ENCODE measurements at places on chromosomes 6 and 20.

DNA sequence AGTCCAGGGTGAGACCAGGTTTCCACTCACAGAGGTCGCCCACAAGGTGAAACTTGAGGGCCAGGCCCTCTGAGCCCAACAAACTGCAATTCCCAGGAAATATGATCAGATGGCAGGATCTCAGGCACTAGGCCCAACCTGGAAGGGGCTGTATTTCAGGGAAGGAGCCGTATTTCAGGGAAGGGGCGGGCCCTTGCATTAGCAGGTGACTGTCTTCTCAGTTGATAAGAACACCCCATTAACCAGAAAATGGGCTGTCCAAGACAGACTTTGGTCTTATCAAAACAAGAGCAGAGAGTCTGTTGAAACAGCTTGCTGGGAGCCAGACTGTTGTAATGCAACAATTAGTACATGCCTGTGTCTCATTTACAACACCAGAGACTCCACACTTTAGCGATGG is 10.9 kb upstream of the BNIP5 start:
- no peak for DNase-seq

GRCh38 chr6:54598787-54599313 is 247.7 kb upstream of the FAM83B start:
- DNase-seq: no peak

DNA sequence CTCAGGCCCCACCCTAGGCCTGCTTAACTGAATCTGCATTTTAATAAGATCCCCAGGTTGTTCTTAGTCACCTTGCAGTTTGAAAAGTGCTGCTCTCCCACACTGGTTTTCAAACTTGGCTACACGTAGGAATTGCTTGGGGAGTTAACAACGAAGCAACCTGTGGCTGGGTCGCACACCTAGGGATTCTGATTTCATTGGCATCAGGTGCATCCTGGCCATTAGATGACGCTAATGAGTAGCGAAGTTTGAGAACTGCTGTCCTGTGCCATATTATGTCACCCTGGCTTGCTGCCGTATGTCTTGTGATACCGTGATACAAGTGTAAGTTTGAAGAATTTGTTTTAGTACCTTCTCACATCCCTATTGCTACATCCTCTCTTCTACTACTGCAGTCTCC is 28.2 kb upstream of the FUCA2 start:
- no peak for DNase-seq

- DNase-seq: peak; percentile 57
Measured at GRCh38 chr6:36679043-36679833, 724 bp downstream of the CDKN1A start.

GRCh38 chr6:103885446-103885845 is 974.3 kb downstream of the HACE1 start:
- DNase-seq: no peak

DNA sequence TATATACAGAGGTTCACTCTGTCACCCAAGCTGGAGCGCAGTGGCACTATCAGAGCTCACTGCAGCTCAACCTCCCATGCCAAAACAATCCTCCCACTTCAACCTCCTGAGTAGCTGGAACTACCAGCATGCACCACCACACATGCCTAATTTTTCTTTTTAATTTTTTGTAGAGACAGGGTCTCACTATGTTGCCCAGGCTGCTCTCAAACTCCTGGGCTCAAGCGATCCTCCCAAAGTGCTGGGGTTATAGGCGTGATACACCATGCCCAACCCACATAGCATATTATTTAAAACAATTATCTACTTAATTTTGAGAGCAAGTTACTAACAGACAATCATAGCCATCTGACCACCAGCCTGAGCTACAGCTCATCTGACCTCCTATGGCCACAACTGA is 459.9 kb upstream of the JARID2 start:
- no peak for DNase-seq

DNA sequence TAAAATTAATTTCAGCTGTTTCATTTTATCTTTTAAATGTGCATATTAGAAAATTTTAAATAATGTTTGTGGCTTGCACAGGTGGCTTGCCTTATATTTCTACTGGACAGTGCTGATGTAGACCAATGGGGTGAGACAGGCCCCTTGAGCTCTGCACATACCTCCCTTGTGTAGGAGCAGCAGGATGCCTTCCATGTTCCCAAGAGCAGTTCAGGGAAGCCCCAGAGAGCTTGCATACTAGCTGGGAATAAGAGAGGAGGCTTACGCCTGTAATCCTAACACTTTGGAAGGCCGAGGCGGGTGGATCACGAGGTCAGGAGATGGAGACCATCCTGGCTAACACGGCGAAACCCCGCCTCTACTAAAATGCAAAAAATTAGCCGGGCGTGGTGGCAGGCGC is 61.4 kb downstream of the RFPL4B start:
- no peak for DNase-seq

DNA sequence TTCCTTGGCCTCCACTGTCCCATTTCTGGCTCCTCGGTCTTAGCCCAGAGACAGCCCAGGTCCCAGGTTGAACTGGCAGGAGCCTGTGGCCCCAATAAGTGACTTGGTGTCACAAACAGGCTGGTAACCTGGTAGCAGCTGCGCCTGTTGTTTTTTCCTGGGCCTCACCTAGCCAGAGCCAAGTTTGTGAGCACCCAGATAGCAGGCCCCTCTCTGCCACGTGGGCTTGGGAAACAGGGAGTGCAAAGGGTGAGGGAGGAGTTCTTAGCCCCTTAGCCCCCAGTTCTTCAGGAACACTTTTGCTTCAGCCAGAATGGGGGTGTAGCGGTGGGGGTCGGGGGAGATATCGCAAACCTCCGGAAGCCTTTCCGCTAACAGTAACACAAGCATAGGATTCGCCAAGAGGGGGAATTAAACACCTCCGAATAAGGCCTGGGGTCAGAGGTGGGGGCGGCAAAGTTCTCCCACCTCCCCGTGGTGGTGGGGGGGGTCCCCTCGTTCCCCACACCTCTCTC is 760 bp downstream of the C6orf132 start:
- no peak for DNase-seq

- DNase-seq: no peak
Measured at GRCh38 chr20:61543086-61543485, 291.0 kb downstream of the CDH4 start.

- DNase-seq: no peak
Measured at GRCh38 chr6:11909696-11910132, 102.4 kb upstream of the HIVEP1 start.

GRCh38 chr6:125041740-125042459 is 79.7 kb downstream of the RNF217 start:
- DNase-seq: no peak

GRCh38 chr6:136576821-136577220 is 26.6 kb upstream of the MAP7 start:
- no peak for DNase-seq

DNA sequence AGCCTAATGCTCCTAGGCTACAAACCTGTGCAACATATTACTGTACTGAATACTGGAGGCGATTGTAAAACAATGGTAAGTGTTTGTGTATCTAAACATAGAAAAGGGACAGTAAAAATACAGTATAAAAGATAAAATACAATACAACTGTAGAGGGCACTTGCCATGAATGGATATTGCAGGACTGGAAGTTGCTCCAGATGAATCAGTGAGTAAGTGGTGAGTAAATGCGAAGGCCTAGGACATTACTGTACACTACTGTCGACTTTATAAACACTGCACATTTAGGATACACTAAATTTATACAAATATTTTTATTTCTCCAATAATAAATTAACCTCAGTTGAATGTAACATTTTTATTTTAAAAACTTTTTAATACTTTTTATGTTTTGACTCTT is 485.0 kb downstream of the MMUT start:
- no peak for DNase-seq

DNA sequence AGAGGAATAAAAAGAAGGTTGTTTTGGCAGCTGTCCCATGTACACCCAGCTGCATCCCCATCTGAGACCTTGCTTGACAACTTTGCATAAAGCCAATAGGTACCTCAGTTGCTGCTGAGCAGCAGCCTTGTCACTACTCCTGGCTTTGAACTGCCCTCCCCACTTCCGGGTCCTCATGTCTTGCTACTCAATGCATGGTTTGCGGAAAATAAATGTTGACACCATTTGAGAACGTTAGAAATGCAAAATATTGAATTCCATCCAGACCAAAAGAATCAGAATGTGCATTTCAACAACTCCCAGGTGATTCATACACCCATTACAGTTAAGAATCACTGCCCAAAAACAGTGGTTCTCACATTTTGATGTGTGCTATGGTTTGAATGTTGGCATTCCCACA is 32.9 kb downstream of the GPX5 start:
- DNase-seq: no peak

DNA sequence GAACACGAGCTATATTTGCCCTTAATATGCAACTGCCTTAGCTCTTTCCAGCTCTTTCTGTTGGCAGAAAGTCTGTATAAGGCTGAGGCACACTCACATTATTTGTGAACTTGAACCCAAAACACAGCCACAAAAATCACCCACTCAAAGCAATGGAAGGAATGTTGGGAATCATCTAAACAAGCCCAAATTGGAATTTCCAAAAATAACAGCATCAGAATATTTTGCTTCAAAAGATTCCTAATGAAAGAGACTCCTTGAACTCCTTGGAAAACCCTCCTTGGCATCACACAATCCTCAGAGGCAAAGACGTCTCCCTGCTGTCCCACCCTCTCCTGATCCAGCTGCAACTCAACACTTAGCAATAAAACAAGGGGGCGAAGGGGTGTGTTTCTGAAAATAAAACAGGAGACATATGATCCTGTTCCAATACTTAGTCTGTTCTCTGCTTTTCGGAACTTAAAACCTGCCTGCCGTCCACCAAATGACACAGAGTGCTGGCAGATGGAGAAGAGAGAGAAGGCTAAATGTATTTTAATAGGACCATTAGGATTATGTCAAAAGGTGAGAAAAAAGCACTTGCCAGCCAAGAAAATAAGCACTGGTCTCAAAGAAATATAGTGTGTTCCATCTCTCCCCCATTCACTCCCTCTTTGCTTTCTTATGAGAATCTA is 320.7 kb upstream of the JARID2 start:
- no peak for DNase-seq

DNA sequence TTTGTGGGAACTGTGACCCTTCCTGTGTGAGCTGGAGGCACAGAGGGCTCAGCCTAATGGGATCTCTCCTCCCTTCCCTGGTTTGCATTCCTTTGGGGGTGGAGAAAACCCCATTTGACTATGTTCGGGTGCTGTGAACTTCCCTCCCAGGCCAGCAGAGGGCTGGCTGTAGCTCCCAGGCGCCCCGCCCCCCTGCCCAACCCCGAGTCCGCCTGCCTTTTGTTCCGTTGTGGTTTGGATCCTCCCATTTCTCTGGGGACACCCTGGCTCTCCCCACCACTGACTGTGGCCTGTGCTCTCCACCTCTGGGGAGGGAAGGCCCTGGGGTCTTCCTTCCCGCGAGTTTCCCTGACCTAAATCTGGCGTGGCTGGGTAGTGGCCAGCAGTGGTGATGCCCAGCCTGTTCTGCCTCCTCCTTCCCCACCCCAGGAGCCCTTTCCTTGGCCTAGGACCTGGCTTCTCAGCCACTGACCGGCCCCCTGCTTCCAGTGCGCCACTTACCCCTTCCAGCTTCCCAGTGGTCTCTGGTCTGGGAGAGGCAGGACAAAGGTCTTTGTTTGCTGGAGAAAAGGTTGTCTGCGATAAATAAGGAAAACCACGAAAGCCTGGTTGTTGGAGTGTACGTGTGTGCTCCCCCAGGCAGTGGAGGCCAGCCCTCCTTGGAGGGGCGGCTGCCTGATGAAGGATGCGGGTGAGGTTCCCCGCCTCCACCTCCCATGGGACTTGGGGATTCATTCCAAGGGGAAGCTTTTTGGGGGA is 4.9 kb downstream of the VEGFA start:
- no peak for DNase-seq
